ENCODE measurements at places on chromosomes 2 and 18.
A peak's percentile ranks its signal among the peaks of the same experiment; 100 is the strongest.

- no peak for DNase-seq
These were observed 56.9 kb downstream of the INSIG2 start for GRCh38 chr2:118145207-118145606.

DNA sequence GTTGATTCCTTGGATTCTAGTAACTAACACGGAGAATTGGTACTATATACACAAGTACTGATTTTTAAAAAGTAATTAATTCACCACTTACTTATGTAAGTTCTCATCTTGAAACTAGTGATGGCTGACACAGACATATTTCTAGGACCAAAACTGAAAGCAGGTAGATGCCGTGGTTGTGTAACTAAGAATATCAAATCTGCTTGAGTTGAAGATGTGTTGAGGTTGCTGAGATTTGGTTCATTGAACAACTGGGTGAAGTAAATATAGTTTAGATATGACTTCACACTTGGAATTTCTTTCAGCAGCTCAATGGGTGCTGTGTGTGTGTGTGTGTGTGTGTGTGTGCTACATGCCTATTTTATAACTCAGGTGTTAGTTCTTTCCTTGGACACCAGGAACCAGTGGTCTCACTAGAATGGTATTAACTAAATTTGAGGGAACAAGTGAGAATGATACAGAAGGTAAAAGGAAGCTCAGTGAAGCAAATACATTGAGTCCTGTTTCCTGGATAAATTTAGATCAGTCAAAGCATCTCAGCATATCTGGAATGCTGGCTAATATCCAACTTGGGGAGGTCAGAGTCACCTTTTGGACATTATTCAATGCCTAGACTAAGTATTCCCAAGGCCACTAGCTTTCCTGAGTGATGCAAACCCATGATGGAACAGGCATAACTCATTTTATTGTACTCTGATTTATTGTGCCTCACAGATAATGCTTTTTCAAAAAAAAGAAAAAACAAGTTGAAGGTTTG, 110.7 kb upstream of the ZEB2 start:
- DNase-seq = peak; percentile 60

GRCh38 chr2:113940891-113941290, 51.0 kb downstream of the ACTR3 start:
- DNase-seq = no peak

DNA sequence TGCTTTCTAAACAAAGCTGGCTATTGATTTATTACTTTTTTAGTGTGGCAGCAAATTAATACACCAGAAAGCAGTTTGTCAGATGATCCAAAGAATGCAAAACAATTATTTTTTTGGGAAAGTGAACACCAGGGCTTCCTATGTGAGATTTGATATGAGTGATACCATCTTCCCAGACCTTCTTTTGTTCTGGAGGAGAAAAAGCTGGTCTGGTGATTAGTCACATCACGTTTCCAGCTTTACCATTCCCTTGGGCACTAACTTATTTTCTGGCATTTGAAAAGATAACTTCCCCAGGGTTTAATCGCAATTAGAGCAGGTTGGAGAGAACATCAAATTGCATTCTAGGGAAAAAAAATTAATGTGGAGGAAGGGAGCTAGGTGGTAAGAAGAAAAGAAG, 182.9 kb upstream of the TANK start:
- no peak for DNase-seq

GRCh38 chr18:5909125-5909524, 13.8 kb upstream of the TMEM200C start:
- no peak for DNase-seq

DNA sequence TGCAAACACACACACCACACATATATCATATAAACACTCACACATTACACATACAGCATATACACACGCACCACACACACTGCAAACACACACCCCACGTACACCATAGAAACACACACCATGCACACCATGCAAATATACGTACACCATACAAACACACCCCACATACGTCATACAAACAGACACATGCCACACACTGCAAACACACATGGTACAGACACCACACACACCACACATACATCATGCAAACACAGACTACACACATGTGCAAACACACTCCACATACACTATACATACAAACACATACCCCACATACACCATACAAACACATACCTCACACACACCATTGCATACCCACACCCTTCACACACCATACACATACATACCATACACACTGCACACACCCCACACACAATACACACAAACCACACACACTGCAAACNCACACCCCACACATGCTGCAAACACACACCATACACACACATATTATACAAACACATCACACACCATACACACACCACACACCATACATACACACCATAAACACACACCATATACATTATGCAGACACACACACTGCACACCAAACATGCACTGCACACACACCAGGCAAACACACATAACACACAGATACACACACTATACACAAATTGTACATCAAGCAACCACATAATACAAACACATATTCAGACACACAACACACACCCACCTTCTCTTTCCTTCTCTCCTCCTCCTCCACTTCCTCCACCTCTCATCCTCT, 120.4 kb downstream of the SEPTIN10 start:
- DNase-seq = no peak

GRCh38 chr2:203035879-203036470, 21.3 kb downstream of the NBEAL1 start:
- no peak for DNase-seq

DNA sequence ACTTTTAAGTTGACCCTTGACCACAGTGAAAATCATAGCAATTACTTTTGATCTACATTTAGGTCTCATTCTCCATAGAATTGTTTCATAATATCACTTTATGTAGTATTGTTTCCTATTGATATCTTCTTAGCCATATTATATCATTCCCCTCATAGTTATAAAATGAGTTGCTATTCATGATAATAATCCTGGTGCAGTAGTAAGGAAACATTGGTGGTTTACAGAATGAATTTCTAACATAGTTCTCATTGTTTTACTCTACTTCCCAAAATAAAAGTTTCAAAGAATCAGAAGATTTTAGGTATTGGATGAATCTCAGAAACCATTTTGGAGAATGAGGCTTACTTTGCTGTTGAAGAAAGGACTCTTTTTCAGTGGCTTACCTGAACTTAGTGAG, 246.0 kb downstream of the PARD3B start:
- no peak for DNase-seq

DNA sequence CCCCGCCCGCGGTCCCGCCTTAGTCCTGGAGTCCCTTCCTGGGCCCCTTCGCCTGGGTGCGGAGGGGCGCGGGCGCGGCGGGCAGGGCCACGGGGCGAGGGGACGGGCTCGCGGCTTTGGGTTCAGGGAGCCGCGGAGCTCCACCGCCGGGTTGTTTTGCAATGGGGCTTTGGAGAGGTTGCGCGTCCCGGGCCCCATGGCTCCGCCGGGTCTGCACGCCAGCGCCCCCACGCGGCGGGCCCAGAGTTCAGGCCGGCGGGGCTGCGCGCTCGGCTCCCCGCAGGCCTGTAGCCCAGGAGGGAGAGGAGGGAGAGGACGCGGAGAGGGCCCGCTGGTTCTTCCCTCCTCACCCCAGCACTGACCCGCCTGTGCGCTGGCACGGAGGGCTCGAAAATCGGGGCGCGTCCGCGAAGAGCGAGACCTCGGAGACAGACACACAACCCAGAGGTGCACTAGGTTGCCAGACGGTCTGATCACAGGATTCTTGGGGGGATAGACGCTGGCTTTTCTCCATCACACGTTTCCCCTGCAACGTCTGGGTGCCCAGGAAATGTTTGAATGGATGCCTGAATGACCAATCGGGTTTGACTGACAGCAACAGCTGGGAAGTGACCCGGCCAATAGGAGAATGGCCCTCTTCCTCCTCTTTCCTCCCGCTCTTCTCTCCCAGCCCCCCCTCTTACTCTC, 4.9 kb upstream of the SIX2 start:
- no peak for DNase-seq

GRCh38 chr2:18299423-18300212, 260.8 kb downstream of the RDH14 start:
- peak; percentile 87 for DNase-seq

GRCh38 chr2:33326100-33326499, 150.3 kb upstream of the RASGRP3 start:
- DNase-seq = no peak

DNA sequence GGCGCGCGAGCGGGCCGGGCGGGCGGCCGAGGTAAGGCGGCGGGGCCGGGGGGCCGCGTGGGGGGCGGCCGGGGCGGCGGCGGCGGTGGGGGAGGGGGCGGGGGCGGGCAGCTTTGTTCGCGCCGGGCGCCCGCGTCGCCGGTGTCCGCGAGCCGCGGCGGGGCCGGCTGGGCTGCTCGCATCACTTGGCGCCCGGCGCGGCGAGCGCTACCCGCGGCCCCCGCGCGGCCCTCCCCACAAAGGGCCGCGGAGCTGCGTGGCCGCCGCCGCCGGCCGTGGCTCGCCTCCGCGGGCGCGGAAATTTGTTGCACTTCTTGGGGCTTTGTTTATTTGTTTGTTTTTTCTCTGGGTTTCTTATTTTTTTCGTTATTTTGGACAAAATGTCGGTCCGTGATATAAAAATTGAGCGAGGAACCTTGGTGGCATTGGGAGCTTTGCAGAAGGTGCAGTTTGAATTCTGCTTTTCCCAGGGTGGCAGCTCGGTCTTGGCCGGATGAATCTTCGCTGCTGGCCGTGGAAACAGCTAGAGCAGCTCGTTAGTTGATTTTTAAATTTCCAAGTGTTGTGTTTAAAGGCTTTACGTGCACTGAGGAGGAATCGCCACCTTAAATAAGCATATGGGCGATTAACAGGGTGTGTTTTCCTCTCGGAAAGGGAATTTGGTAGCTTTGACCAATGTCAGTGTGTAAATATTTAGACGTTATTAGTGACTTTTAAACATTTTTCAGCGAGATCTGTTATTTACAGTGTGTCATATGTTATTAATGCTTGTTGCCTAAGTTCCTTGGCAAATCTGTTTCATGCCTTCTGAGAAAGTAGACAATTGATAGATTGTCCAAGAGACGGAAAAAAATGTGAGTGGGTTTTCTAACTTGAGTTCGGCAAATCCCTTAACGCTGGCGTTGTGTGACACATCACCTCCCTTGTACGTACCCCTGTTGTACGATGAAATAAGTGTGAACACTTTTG, 822 bp downstream of the UBE2E3 start:
- peak; percentile 55 for DNase-seq

- DNase-seq = no peak
These were observed 114.1 kb downstream of the ZBTB7C start for GRCh38 chr18:48294899-48295585.

GRCh38 chr2:32865399-32866068, 81.2 kb upstream of the LTBP1 start:
- no peak for DNase-seq

DNA sequence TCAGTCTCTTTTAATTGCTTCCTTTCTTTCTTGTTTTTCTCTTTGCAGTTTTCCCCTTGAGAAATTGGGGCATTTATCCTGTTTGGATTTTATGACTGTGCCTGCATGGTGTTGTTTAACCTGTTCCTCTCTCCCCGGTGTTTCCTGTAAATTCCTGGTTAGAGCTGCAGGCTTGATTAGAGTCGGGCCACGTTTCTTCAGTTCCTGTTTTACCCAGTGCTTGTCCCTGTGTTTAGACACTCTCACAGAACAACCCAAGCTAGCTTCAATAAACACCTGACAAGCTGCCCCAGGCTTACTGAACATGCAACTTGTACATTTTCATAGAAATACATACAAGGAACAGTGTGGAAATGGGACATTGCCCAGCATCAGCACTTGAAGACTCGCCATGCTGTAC, 53.9 kb downstream of the NGEF start:
- no peak for DNase-seq

GRCh38 chr2:16425462-16426336, 239.9 kb downstream of the CYRIA start:
- DNase-seq = no peak

DNA sequence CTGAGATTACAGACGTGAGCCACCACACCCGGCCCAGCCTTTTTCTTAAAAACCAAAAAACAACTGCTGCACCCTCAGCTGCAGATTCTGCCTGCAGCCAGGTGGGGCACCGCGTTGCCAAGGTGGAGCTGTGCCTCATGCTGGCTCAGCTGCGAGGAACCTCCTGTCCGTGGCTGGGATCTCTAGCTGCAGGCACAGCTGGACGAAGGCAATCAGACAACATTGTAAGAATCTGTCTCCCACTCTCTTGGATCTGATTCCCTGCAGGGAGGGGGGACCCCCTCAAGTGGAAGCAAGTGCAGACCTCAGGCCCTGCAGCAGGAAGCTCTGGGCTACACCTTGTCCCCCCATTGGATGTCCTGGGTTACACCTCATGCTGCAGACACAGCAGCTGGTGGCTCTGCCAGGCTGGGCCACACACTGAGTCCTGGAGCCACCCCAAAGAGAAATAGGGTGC, 24.1 kb downstream of the CIDEA start:
- DNase-seq = no peak

DNA sequence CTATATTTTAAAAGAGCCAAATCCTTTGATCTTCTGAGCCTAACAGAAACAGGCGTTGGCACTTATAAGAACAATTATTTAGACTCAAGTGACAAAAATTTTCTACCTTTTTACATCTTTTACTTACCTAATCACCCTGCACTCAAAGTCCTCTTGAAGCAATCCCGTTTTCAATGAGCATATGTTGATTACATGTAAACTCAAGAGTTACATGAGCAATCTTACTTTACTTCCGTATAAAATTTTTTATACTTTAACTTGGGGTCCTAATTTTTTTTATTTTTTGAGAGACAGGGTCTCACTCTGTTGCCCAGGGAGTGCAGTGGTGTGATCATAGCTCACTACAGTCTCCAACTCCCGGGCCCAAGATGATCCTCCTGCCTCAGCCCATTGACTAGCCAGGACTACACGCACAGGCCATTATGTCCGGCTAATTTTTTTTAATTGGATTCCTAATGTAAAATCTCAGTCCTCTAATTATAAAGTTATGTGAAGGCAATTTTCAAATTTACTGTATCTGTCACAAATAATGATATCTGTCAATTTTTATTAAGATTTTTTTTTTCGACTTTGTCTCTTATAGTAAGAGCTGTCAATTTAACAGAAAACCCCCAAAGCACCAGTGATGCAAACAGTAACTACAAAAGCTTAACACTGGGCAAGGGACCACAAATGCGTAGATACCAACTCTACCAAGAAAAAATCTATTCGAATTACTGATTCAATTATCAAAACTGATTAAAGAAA, 19.1 kb upstream of the STPG4 start:
- no peak for DNase-seq

DNA sequence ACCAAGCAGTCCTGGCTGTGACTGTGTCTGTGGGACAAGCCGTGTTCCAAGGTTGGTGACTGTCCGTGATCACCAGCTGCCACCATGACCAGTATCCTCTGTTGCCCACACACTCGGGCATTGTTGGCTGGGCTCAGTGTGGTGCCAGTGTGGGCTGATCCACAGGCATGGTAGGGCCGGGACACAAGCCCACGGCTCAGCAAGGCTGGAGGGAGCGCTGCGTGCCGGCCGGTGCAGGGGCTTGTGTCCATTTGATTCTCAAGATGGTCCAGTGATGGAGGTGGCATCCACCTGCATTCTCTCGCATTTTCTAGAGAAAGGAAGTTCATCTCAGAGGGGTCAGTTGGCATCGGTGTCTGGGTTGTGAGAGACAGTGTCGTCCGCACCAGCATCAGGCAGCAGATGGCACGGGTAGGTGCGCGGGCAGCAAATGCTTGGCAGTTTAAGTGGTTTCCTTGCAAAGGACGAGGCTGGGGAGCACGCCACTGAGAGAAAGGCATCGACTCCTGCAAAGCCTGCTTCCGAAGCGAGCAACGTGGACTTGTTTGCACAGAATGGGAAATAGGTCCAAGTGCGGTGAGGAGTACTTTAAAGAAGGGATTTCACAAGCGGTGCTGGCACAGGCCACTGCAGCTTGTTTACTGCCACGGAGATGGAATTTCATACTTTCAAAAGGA, 20.9 kb downstream of the TWIST2 start:
- no peak for DNase-seq
